Myocyte (in vitro differentiated cells): ENCODE measurements at places on chromosomes 1 and 21. TPM values are rescaled to one million over a fixed set of nuclear protein-coding genes. Genes with fewer than 3 reads are reported as not detected.

DNA sequence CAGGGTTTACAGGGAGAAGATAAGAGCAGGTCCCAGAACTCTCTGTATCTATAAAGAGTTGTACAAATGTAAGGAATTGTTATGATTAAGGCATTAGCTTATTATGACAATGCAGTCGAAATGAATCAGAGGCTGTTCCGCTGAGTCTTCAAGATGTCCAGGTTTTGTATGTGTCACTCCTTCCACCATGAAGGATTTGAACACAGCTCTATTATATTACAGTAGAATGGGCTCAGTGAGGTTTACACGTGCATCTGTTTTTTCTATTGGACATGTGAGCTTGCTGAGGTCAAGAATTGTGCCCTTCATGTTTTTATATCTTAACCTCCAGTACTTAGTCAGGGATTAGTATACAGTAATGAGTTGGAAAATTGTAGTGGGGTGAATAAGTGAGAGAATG, 86.3 kb downstream of the MPZL1 start:
- no peak for DNase-seq

GRCh38 chr1:84946631-84947030, 50.3 kb downstream of the MCOLN2 start:
- no peak for DNase-seq

- no peak for DNase-seq
These were observed 264.3 kb upstream of the PLD5 start for GRCh38 chr1:242788771-242789170.

GRCh38 chr1:33180911-33181890, 642 bp downstream of the TRIM62 start:
- peak; percentile 61 for DNase-seq

DNA sequence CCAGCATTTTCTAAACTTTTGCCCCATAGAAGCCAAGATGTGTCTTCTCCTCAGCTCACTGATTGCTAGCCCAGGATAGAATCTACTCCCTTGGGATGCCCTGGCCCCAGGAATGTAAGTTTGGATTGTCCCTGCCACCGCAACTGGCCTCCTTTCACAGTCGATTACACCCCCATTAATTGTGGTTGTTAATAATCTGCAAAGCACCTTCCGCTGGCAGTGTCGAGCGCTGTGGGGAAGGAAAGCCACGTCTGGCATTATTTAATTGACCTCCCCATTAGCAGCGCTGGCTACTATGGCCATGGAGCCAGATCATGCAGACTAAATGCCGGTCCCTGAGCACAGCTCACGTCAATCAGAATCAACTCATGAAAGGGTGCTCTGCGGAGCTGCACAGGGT, 597.3 kb upstream of the PLXNA2 start:
- DNase-seq: no peak

GRCh38 chr21:15744926-15745325, 15.1 kb downstream of the USP25 start:
- DNase-seq: no peak

- no peak for DNase-seq
These were observed 94.2 kb downstream of the PLXNA2 start for GRCh38 chr1:208149776-208150514.

DNA sequence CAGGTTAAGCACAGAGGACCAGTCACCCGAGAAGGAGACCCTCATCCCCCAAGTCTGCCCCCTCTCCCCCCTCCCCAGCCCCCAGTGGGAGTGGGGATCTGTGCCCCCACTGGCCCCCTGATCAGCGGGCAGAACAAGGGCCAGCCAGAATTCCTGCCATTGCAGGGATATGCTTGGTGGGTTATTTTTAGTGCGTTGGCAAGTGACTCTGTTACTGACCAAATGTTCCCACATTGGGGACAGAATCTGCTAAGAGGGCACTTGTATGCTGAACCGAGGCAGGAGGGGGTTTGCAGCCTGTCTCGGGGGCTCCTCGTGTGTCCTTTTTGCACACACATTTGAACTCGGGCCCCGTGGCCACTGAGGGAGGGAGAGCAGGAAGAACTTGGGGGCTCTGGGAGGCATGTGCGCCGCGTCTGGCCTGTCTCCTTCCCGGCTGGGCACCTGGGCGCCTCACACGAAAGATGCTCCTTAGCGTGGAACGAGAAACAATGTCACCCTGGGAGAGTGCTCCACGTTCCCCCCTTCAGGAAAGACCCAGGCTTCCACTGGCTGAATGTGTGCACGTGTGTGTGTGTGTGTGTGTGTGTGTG, 66.4 kb upstream of the CASZ1 start:
- peak; percentile 68 for DNase-seq

- peak; percentile 87 for DNase-seq
These were observed 65.3 kb downstream of the ZNF697 start for GRCh38 chr1:119582801-119583200.

GRCh38 chr1:155082301-155083051, 3.8 kb downstream of the EFNA3 start:
- no peak for DNase-seq

- DNase-seq: no peak
These were observed 20.6 kb upstream of the TTC34 start for GRCh38 chr1:2821966-2822620.

SDF4 gene
- 142 and 150 TPM in 2 replicates for total RNA-seq
